ENCODE measurements at places on chromosomes 1 and 21. TPM values are rescaled to one million over a fixed set of nuclear protein-coding genes. Genes with fewer than 3 reads are reported as not detected.

GRCh38 chr1:110091791-110092190 is 20.5 kb upstream of the UBL4B start:
- no peak overlapping the region for H3K4me3 ChIP-seq
- DNase-seq = no peak

DNA sequence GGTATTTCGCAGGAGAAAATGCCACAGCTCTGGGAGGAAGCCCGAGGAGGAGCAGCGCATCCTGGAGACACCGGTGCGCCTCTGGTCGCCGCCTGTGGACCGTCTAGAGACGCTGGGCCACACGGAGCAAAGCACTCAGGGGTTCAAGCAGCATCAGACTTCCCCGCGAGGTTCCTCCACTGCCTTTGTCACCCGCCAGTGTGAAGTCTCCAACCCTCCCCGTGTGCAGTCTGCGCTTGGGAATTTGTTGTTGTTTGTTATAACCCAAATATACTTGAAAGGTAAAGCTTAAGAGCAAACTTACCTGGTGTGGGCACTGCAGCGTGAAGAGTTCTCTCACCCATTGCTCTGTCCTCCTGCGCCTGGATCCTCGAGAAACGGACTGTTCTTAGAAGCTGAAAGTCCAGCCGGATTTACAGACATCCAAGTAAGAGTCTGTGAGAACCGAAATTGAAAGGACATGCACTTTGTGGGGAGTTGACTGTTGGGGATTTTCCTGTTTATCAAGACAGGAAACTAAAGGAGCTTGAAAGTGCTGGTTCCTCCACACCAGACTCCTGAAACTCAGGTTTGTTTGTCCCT is at the start of gene GBP4:
GBP4 (minus strand) TSS at position 452 of the 582 bp plus-strand sequence; CDS start at position 344, 108 bp downstream.
- H3K27me3 ChIP-seq = no peaks in the 10 kb centered on the region
- peak within 1 kb of the TSS; percentile 45 for H3K4me3 ChIP-seq
- no peaks in the 10 kb centered on the region for H3K36me3 ChIP-seq
- peak within 1 kb of the TSS; percentile 57 for H3K27ac ChIP-seq

DNA sequence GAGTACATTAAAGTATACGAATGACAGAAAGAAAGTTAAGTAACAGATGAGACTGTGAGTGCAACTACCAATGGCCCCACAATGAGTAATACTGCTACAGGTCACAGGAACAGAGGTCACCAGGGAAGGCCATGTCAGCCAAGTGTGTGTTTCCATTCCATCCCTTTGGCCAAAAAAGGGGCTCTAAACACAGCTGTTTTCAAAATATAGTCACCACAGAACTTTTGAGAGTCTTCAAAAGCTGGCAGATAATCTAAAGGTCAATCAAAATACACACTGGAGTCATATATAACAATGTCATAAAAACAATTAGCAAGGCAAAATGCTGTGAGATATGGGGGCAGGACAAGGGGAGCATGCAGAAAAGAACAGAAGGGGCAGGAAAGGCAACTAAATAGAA is 10.2 kb downstream of the USP24 start:
- H3K27ac ChIP-seq = no peak overlapping the region
- no peak overlapping the region for H3K4me3 ChIP-seq
- no peaks in the 10 kb centered on the region for H3K27me3 ChIP-seq
- no peaks in the 10 kb centered on the region for H3K36me3 ChIP-seq
- DNase-seq = no peak
- H3K4me1 ChIP-seq = peaks cover 64% of the 10 kb centered on the region

Gene LCE3D
- not detected for total RNA-seq
